ENCODE measurements at places on chromosomes 1 and 21. TPM values are rescaled to one million over a fixed set of nuclear protein-coding genes. Genes with fewer than 3 reads are reported as not detected.

- DNase-seq = no peak
Observed at GRCh38 chr1:2875707-2876561, 74.4 kb upstream of the TTC34 start.

The ERG gene
- not detected for total RNA-seq

- DNase-seq = no peak
Observed at GRCh38 chr1:13945856-13946255, 245.9 kb downstream of the PRDM2 start.

The MX2 gene
- 7.9 TPM for total RNA-seq

- DNase-seq = no peak
Observed at GRCh38 chr1:33089457-33089856, 8.5 kb downstream of the AZIN2 start.

The ITGB2 gene
- 448 TPM for total RNA-seq

DNA sequence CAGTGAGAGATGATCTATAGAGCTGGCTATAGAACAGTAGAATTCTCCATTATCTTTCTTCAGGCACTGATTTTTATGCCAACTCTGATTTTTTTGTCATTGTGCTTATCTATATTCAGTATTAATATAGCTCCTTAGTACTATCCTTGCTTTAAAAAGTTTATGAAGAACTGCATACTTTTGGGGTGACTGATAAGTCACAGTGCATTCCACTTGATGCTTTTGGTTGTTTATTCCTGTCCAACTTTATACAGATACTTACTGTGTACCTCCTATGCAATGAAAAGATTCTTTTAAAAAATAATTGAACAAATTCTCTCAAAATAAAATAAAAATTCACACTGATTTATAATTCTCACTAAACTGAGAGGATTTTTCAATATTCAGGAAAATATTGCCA lies 71.6 kb downstream of the COL24A1 start:
- no peak for DNase-seq

DNA sequence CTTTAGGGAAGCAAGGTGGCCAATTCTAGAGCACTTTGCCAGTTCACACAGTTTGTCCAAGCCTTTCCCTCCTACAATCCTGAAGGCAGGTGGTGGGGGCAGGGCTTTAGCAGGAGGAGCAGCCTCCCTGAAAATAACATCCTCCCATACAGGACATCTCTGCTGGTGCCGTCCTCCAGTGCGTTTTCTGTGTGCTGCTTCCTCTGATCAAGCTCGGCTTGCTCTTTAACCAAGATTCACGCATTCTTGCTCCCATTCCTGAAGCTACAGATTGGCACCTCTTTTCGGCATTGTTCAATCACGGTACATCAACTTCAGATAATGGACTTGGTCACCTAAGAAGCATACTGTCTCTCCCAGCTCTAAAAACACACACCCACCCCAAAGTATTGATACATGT lies 7.5 kb upstream of the DPT start:
- no peak for DNase-seq

DNA sequence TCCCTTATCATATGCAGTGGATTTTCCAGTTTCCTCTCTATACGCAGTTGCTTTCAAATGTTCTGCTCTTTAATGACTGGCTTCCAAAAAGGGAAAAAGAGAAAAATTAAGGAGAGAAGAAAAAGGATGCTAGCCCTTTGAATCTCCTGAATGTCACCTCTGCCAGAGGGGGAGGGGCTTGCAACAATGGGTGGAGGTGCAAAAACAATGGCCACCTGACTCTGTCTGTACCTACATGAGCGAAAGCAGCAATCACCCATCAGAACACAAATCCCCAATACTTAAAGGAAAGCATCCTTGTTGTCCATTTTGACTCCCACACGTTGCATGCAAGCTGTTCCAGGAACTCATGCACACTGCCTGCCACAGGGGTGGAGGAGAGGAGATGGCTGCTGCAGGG lies 61.2 kb downstream of the CCDC30 start:
- no peak for DNase-seq

The MRPL37 gene
- 109 TPM for total RNA-seq

DNA sequence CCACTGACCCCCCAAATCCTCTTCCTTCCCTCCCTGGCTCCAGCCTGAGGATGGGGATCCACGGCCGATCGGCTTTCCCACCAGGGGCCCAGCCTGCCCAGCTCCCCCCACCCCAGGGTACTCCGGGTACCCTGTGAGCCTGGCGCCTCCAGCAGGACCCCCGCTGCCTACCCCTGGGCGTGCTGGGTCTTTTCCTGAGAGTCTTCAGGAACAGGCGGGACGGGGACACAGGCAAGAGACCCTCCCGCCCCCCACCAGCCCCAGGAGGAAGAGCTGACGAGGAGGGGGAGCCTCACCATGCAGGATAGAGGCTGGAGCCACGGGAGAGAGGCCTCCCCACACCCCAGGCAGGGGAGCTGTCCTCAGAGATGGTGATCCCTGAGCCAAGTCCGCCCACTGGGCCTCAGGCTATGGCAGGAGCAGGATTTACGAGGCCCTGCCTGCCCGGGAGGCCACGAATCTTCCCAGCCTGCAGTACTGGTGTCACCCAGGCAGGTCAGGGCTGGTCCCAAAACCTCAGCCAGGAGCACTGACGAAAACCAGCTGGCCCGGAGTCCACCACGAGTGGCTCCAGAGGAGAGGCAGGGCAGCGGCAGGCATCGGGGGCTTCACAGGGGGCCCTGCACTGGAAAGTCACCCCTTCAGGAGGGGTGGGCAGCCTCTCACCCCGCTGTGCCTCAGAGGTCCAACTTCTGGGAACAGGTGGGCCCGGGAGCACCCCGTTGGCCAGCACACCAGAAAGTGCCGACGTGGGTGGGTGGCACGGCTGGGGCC lies 58.0 kb downstream of the MEGF6 start:
- DNase-seq = no peak

DNA sequence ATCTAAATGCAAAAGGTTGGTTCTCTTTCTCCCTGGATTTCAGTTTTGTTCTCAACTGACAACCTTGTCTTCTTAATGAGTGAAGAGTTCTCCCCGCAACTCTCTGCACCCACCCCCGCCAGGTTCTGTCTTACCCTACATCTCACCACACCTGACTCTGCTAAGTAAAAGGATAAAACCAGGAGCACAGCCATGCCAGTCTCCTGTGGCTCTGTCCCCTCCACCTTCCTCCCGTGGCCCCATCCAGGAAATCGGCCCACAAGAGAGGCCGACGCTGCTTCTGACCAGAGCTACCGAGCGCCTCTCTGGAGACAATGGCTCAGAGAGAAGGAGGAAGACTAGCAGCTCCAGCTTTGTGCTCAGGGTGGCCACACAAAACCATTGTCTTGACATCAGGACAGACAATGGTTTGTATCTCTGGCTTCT lies 72.2 kb downstream of the PLEKHA6 start:
- no peak for DNase-seq

DNA sequence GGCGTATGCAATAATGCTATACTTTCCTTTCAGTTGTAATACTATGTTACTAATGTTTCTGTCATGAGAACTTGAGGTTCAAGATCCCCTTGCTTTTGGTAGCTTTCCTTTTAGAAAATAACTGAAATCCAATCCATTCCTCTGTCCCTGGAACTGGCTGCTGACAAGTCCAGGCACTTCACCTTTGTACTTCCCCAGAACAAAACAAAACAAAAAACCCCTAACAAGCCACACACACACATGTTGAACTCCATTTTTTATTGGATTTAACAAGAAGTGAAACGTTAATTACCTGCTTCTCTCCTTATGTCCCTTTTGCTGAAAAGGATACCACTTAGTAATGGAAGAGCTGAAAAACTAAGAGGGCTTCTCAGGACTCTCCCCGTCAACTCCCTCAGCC lies 26.1 kb upstream of the SDC3 start:
- DNase-seq = no peak

DNA sequence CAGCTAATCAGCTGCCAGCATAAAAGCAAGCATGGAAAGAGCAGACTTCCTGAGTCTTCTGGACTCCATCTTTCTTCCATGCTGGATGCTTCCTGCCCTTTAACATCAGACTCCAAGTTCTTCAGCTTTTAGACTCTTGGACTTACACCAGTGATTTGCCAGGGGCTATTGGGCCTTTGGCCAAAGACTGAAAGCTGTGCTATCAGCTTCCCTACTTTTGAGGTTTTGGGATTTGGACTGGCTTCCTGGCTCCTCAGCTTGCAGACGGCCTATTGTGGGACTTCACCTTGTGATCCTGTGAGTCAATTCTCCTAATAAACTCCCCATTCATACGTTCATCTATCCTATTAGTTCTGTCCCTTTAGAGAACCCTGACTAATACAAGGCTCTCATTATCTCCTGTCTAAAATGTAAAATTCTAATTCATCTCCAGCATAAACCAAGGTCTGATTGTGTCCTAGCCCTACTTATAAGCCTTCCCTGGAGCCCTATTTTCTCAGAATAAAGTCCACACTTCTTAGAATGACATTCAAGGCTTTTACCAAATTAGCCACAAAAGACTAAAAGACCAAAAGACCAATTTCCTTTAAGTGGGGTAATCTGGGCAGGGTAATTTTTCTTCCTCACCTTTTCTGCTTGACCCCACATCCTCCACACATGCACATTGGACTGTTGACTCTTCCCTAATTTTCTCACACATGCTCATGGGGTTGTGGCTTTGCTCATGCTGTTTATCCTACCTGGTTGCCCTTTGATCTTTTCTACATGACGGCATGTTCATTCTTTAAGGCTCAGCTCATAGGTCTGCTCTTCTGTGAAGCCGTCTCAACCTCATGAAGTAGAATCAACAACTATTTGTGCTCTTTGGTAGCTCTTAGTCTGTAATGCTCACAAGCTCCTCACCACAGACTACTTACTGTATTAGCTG lies 18.1 kb upstream of the ENAH start:
- DNase-seq = no peak

The GORAB gene
- 17.6 TPM for total RNA-seq

The ARHGEF2 gene
- total RNA-seq = 205 TPM

DNA sequence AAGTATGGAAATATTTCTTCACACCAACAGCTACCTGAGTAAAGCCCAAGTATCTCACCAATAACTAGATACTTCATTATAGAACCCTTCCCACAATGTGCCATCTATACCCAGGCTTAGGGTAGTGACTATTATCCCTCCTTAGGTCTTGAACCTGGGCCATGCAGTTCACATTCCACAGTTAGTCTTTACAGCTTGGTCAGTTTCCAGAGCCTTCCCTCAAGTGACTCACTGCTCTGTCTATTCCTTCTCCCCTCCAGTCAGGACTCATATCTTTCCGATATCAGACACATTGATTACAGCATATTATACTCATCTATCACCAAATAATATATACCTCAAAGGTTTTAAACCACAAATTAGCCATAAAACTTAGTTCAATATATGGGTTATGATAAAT lies 23.6 kb downstream of the VAMP4 start:
- no peak for DNase-seq

The GNG4 gene
- 0.19 TPM for total RNA-seq

DNA sequence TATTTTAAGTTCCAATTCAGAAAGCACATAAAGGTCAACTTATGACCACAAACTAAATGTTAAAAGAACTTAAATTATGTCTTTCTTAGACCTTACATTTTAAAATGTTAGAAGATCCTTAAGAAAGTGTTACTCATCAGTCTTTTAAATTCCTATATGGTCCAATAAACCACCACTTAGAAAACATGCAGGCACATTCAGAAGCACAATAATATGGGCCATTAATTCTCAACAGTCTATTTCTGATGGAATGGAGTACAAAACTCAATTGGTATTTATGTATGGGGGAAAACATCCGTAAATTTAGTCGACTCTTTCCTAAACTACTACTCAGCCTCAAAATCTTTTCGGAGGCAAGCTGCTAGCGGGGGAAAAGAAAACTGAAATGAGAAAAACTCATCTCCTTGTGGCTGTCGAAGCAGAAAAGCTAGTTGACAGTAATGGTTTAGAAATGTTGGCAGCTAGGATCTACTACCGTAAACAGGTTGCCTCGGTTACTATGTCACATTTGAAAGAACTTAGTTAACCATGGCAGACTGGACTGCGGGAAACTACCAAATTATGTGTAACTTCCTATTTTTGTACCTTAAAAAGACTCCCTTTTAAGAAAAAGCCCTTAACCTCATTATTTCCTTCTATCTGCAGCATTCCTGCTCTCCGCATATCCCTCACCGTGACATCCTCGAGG lies 1.0 kb downstream of the TRMT1L start:
- DNase-seq = no peak

DNA sequence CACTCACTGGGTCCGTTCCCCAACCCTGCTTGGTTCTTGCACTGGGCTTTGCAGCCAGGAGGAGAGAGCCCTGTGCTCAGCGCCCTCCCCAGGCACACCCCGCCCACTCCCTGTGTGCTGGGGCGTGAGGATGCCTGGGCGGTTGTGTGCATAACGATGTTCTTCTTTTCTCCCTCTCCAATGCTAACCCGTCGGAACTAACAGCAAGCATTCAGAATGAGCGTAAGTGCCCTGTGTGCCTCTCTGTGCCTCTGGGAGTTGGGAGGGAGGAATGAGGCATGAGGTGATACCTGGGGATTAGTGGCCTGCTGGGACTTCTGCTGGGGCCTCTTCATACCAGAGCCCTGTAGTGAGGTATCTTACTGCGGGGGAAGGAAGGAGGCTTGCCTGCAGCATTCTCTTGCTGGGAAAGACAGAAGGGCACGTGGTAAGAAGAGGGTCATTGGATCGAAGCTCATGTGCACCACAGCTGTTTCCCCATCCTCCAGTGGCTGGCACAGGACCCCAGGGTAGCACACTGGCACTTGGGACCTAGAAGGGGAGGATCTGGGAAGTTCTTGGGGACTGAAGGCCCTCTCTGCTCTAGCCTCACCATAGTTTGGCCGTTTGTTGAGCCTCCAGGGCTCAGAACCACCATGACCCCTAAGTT lies 79.8 kb downstream of the NFASC start:
- DNase-seq = no peak

- DNase-seq = no peak
Observed at GRCh38 chr1:154320882-154321608, at the start of gene AQP10. AQP10 (plus strand) TSS chr1:154321093; CDS start chr1:154321156, 63 bp downstream.

DNA sequence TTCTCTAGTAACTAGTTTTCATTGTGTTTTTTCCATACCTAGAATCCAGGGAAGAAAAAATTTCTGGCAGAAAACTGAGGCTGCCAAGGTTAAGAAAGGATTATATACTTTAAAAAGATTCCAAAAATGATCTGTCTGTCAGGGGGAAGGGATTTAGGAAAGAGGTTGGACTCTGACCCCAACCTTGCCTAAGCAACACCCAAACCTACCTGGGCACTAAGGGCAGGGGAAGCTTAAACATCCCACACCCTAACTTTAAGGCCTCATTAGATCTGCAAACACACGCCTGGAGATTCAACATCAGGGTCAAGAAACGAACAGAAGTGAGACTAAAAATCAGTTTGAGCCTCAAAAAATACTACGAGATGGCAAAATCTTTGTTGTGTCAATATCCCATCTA lies 19.4 kb downstream of the KDM5B start:
- DNase-seq = no peak

The LCE2A gene
- not detected for total RNA-seq

GRCh38 chr21:33308586-33309490 lies 15.9 kb upstream of the IFNAR1 start:
- DNase-seq = no peak

- no peak for DNase-seq
Observed at GRCh38 chr1:58942759-58943191, 158.9 kb upstream of the JUN start.

DNA sequence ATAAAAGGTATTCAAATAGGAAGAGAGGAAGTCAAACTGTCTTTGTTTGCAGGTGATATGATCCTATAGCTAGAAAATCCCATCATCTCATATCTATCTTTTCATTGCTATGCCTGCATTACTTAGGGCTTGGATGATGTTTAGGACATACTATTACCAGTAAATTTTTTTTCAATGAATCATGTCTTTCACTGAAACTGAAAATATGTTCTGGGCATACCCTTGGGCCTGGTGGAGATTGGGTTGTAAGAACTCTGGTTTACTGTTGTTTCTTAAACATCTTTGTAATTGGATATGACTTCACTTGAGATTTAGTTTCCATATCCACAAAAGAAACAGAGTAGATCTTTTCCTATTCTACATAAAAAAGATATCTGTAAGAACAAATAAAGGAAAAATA lies 502.2 kb upstream of the PRMT6 start:
- DNase-seq = no peak

Data from natural killer cell treated with Interleukin-12 subunit alpha and Interleukin-12 subunit beta and Interleukin-15 and Interleukin-18, amount 100 ng/mL, for 72 hours (primary cell).